ENCODE measurements at places on chromosomes 2 and 18.

- ATAC-seq, result no peak
Measured at GRCh38 chr18:10459587-10459986, 5.2 kb downstream of the APCDD1 start.

GRCh38 chr2:29412197-29412925, 297.1 kb downstream of the CLIP4 start:
- ATAC-seq, result no peak

DNA sequence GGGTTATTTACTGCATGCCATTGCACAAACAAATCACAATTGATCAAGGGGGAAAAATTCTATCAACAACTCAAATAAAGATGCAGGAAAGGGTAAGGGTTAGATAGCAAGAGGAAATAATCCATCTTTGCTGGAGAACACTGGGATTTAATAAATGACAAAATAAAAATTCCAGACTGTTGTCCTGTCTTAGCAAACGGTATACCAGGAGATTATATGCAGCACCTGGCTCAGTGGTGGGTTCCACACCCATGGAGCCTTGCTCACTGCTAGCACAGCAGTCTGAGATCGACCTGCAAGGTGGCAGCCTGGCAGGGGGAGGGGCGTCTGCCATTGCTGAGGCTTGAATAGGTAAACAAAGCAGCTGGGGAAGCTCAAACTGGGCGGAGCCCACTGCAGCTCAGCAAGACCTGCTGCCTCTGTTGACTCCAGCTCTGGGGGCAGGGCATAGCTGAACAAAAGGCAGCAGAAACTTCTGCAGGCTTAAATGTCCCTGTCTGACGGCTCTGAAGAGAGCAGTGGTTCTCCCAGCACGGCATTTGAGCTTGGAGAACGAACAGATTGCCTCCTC, 296.5 kb upstream of the THSD7B start:
- ATAC-seq, result no peak

DNA sequence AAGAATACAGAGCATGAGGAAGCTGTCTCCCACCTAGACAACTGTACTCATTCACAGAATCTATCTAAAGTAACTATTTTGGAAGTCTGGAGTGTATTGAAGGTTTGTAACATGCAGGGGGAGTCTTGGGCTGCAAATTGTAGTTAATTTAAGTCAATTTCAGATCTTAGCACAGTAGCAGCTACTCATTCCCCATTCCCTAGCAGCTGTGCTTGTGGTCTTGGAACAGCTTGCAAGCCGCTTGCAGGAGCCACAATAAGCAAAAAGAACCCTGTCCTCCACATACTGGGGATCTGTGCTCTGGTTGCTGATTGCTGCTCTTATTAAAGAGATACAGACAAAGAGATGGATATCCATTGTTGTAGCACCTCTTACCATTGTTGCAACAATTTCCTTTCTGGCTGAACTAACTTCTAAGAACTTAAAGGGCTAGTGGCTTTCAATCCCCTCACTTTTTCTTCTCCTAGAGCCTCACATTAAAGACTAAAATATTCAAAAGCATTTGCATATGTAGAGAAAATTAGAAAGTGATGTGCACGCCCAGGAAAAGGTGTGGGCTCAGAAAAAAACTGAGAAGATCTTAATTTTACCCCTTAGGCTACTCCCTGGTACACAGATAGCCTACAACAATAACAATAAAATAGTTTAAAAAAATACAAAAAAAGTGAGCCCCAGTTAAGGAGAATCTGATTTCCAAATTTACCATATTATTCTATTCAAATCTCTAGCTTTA, 1775.1 kb upstream of the PIK3C3 start:
- no peak for ATAC-seq

DNA sequence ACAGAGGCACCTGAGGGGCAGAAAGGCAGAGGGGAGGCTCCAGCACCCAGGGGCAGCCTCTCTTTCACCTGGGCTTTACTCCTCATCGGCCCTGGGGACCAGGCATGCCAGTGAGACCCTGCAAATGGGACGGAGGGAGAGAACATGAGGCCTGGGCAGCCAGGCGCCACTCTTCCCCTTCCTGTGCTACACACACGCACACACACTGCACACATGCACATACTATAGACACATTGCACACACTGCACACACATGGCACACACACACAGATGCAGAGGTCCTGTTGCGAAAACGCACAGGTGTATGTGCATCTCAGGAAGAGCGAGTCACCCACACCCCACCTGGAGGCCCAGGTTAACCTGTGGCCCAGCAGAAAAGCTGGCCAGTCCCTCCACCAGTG, 3.4 kb upstream of the RAB6D start:
- ATAC-seq, result no peak

GRCh38 chr18:2002151-2002550, 569.2 kb downstream of the METTL4 start:
- ATAC-seq, result no peak

GRCh38 chr2:205776720-205777119, 94.4 kb downstream of the NRP2 start:
- ATAC-seq, result no peak

GRCh38 chr2:96154506-96155380, 9.5 kb upstream of the DUSP2 start:
- ATAC-seq, result no peak

GRCh38 chr2:222261504-222261903, 37.3 kb downstream of the PAX3 start:
- ATAC-seq, result no peak

GRCh38 chr2:235843591-235844395, 324.4 kb downstream of the GBX2 start:
- ATAC-seq, result no peak

DNA sequence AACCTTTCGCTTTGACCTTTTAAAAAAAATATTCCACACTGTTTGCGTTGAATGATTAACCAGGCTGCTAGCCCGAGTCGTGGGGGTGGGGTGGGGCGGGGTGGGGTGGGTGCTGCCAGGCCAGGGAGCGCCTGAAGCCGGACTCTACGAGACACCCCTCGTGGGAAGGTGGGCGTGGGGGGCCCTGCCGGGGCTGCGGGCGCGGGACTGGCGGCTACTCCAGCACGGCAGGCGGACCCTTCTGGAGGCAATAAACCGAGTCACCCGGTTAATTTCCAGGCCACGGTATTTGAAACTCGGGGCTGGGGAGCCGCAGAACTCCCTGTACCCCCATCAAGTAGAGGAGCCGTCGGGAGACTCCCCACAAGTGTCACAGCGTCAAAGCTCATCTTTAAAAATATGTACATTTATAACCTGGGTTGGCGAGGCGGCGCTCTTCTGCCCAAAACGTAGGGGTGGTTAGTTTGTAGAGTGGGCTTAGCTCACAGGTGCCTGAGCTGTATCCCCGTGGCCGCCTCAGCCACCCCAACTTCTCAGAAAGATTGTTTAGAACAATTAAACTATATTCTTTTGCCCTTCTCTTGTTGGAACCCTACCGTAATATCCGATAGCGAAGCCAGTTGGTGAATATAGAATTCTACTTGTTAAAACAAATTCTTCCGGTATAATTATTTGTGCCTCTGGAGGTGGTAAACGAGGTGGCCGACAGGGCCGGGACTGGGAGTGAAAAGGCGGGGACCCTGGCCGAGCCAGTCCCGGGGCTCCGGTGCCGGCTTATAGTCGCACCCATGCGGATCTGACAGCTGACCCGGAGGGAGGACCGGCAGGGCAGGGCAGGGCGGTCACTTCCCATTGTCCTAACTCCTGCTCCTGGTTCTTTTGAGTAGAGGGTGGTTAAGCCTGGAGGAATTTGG, 1.4 kb downstream of the B3GNT2 start:
- ATAC-seq, result peak; percentile 3

DNA sequence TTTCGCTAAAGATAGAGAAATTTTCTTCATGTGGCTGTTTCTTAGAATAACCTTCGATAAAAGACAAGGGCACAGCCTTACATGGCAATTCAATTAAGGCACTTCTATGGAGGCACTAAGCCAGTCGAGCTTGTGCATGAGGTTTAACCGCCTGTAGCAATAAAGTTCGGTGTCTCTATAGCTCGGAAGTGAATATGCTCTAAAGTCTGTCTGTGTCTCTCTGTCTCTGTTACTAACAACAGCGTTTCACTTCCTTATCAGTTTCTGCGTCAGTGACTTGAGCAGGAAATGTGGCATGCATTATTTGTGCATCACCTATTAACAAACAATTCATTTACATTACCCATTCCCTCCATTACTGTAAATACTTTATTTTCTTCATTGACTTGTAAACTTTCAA, 365.1 kb upstream of the NETO1 start:
- ATAC-seq, result no peak

GRCh38 chr2:234502285-234502918, 5.5 kb upstream of the ARL4C start:
- ATAC-seq, result peak; percentile 19
